Neural progenitor cell (in vitro differentiated cells): ENCODE measurements at places on chromosomes 6 and 20.

DNA sequence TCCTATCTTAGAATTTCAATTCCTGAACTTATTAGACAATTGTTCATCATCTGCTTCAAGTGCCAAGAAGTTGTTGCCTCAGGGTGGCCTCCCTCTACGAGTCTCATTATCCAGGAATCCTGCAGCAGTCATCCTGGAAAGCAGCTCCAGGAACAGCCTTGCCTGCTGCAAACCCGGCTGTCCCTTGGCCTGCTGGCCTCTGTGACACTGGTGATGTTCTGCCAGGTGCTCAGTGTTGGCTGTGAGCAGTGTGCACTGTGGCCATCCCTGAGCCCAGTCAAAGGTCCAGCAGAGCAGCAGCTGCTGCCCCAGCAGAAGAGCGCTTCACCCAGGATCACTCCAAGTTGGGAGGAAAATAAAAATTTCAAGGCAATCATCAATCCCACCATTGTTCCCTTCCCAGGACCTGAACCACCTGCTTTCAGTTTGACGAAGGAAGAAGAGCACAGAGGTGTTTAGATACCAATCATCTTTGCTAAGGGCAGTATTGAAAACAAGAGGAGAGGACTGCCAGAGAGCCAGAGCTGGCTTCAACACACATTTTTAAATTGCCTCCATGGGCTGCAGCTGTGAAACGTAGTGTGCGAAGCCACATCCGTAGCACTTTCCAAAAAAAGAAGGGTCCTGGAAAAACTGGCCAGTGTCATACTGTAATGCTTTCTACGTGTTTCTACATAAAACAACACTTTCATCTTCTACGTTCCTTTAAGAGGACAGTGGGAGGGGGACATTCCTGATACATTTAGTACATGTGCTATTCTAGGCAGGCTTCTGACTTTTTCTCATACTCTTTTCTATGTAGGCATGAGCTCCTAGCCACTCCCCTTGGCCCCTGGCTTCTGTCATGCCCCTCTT lies 7.2 kb upstream of the FAM50B start:
- DNase-seq = no peak

- DNase-seq = no peak
Measured at GRCh38 chr6:158850807-158851115, 31.6 kb upstream of the EZR start.

DNA sequence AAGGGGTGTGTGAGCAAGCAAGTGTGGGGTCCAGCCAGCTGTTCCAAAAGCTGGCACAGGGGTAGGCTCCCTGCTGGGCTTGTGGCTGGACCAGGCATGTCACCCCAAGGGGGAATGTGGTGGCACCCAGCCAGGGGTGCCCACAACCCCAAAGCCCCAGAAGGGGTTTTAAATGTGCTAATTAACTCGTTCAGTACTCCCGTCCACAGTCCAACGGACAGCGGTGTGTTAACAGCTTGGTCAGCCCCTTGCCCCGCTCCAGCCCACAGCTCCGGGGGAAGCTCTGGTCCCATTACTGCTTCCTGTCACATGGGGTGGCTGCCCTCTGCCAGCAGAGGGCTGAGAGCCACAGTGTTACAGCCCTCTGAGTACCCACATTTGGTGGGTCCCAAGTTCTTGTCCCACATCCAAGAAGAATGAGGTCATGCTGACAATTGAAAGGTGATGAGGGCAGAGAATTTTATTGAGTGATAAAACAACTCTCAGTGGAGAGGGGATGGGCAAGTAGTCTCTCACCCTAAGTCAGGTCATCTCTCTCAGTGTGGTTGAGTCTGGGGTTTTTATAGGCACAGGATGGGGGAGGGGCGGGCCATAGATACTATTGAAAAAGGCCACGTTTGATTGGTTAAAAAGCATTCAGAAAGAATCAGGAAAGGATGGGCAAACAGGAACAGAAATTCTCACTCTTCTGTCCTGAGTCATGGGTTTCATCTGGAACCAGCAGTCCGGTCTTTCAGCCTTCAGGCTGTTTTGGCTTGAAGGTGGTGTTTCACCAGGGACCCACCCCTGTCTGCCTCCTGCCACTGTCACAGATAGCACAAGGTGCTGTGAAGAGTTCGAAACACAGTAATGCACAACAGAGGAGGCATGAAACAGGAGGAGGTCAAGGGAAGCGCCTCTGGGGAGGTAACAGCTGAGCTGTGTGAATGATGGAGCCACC lies 238.5 kb downstream of the NFATC2 start:
- DNase-seq = no peak

GRCh38 chr20:7189231-7189630 lies 421.7 kb downstream of the BMP2 start:
- DNase-seq = no peak

- no peak for DNase-seq
Measured at GRCh38 chr6:66628917-66629316, 921.9 kb upstream of the EYS start.

DNA sequence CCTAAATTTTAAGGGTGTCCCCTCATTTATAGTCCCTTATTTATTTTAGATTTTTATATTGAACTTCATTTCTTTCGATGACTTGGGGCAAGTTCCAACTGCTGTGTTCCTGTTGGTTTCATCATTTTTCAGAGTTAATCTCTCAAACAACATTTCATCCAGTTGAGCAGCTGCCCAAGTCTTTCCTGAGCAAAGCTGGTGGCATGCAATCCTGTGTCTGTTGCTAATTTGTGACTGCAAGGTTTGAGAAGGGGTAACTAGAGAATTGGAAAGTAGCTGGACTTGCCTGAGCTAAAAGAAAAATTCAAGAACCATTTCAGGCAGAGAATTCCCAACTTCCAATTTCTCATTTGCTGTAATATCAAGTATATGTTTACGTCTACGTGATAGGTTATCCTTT lies 881.5 kb upstream of the SLC35B3 start:
- no peak for DNase-seq

DNA sequence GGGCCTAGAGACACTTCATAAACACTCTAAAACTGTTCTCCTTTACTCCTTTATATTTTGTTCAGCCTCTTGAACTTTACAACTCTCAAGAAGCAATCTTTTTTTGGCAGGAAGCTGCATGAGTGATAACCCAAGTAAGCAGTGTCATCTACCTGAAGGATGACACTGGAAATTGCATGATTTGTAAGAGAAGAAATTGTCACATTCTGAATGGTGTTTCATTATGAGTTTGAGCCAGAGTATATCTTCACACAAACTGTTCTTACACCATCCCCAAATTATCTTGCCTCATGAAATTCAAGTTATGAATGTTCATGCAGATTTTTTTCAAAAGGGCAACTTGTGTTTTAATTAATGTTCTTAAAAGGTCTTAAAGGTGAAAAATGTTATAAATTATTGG lies 799.3 kb downstream of the TBC1D32 start:
- no peak for DNase-seq
